ENCODE measurements at places on chromosomes 7 and 10.
A peak's percentile ranks its signal among the peaks of the same experiment; 100 is the strongest.

GRCh38 chr10:70807556-70807955, 8.2 kb upstream of the SGPL1 start:
- no peak for DNase-seq

- peak; percentile 98 for DNase-seq
Observed at GRCh38 chr7:28354601-28355402, 57.5 kb upstream of the CREB5 start.

GRCh38 chr7:137975221-137975620, 26.7 kb downstream of the CREB3L2 start:
- no peak for DNase-seq

DNA sequence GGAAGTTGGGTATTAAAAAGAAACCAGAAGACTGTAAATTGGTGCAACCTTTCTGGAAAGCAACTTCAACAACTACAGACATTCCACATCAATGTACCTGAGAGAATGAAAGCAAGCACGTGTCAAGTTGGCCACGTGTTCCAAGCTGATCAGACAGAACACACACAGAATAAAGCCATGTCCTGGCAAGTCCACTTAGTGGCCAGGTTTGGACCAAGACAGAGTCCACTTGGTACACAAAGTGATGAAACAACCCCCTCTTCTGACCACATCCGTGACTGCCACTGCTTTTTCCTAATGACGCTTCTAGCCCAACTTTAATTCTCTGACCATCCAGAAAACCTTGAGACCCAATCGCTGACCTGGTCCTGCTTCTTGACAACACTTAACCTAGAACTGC, 109.4 kb downstream of the ABLIM1 start:
- no peak for DNase-seq

Measured in kidney glomerular epithelial cell (primary cell).